Esophagus squamous epithelium (tissue), 5 donors: ENCODE measurements at places on chromosomes 7 and 10.
A peak's percentile ranks its signal among the peaks of the same experiment; 100 is the strongest.

DNA sequence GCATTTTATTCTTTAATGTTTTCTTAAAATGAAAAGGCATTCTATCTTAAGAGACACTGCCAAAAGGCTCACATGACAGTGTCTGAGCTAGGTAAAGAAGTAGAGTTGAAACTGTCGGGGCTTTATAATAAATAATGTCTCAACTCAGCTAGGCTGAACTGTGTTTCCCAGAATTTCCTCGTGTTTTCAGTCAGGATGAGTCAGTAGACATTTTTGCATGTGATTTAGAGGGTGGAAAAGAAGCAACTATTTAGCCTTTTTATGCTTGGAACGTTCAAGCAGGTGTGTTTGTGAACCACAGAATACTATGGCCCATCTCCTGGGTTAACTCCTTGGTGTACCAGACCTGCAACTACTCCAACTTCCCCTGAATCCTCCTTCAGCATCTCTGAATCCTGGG is 23.4 kb upstream of the LIPA start:
- no peak for DNase-seq

- DNase-seq = no peak
Observed at GRCh38 chr10:129626796-129627435, 159.9 kb downstream of the MGMT start.

DNA sequence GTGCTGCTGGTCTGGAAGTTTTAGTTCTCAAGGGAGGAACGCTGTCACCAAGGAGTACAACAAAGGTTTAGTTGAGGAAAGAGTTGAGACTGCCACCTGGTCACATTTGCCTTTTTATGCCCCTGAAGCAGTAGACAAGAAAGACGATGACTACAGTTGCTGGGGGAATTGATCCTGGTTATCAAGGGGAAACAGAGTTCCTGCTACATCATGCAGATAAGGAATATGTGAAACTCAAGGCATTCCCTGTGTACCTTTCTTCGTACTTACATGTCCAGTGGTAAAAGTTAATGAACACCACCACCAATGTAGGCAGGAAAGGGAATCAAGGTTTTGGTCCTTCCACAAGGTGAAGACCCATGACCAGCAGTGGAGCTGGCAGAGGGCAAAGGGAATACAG is 31.8 kb downstream of the SLC35B4 start:
- no peak for DNase-seq

DNA sequence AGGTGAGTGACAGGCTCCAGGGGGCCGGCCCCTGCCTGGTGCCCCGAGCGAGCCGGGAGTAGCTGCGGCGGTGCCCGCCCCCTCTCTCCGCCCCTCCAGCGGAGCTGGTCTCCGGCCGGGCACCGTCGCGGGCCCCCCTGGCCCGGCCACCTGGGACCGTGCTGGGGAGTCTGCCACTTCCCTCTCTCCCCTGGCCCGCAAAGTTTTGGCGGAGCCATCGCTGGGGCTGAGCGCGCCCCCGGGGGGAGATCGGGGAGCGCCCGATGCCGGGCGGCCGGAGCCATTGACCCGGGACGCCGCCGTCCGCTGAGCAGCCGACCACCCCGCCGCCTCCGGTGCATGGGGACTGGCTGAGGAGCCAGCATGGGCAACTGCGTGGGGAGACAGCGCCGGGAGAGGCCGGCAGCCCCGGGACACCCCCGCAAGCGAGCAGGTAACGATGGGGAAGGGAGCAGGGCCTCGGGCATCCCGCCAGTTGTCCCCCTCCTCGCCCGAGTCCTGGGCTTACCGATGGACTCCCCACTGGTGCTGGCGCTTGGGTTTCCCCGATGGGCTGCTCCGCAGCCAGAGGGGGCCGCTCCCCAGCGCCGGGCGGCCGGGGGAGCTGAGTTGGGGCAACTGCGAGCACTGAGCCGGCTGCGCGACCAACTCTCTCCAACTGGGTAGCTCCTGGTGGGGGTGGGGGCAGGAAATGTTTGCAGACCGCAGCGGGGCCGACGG is at the start of gene UBTD1:
Gene UBTD1 (plus strand): TSS at position 84 of the 720 bp plus-strand sequence. CDS start 280 bp downstream, at position 364.
- DNase-seq = no peak

DNA sequence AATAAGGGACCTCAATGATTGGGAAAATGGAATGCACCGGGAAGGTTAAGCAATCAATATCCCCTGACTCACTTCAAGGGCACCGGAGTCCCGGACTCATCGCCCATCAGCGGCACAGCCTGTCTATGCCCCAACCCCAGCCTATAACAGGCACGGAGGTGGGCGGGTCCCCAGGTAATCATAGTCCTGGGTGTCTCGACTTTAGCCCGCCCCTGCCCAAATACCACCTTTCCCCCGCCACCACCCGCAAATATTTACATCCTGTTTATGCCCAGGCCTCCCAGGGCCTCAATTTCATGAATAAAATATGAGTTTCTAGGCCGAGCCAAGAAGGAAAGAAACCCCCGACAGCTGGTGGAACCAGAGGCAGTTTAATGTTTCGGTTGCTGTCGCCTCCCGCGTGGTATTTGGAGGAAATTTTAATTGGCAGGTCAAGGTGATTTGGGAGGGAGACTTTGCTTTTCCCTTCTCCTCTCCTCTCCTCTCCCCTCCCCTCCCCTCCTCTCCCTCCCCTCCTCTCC is 15.6 kb upstream of the RFC2 start:
- no peak for DNase-seq

GRCh38 chr7:101717628-101718357 is 88.7 kb upstream of the MYL10 start:
- DNase-seq = peak; percentile 22

- DNase-seq = no peak
Observed at GRCh38 chr10:98951269-98952000, 284.2 kb downstream of the HPSE2 start.

DNA sequence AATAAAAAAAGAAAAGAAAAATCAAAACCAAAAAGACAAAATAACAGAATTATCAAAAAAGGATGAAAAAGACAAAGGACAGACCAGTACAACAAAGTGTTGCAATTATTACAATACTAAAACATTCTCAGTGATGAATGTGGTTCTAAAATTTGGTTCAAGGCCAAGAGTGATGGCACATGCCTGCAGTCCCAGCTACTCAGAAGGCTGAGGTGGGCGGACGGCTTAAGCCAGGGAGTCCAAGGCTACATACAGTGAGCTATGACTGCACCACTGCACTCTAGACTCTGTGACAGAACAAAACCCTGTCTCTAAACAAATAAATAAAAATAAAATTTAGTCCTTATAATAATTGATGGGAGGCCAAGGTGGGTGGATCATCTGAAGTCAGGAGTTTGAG is 14.5 kb downstream of the BAZ1B start:
- no peak for DNase-seq

DNA sequence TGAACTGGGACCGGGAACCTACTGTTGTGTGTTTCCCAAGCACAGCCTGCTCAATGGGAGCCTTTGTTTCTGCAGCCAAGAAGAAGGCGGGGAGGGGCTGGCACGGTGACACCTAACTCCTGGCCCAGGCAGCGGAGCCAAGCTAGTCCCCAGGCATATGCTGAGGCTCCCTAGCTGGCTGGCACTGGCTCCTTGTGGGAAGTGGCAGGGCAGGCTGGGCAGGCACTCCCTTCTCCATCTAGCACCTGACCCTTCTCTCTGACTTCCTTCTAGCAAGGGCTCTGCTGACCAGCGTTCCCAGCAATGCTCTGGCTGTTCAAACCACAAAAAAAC is 325.0 kb downstream of the PLXNA4 start:
- DNase-seq = no peak

- DNase-seq = no peak
Observed at GRCh38 chr7:93054975-93055374, 62.8 kb downstream of the SAMD9 start.

DNA sequence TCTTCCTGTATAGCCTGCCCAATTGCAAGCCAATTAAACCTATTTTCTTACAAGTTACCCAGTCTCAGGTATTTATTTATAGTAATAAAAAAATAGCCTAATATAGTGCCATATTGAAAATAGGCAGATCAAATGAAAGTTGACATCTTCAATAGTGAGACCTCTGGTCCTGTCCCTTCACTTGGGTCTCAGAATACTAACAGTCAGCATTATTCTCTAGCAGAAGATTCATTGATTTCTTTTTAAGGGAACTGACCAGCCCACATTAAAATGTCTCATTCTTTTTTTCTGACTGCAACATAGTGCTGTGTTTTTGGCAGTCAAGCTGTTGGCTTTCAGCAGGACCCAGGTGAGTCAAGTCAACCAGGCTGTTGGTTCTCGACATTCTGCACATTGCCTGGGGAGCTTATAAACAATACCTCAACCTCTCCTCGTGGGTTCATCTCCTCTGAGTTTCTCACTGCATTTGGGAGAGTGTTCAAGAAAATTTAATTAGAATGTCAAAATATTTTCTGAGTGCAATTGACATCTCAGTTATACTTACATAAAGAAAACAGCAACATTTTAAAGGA is 109.8 kb downstream of the MKX start:
- no peak for DNase-seq

GRCh38 chr7:116499168-116500077 is at the start of gene CAV2:
CAV2 (plus strand) TSS chr7:116499738; CDS start chr7:116499782, 44 bp downstream.
- no peak for DNase-seq
